Activated CD4-positive, alpha-beta T cell treated with anti-CD3 and anti-CD28 coated beads, Interleukin-2, amount 10 ng/mL, durations not matched to agents 7 days and 5 days (primary cell): ENCODE measurements at places on chromosomes 13 and 19. TPM values are rescaled to one million over a fixed set of nuclear protein-coding genes. Genes with fewer than 3 reads are reported as not detected.

The DPRX gene
- total RNA-seq: not detected

The TSHZ3 gene
- total RNA-seq: 1.7 TPM

The CDX2 gene
- not detected for total RNA-seq

The CLEC17A gene
- total RNA-seq: not detected

The ZIC5 gene
- not detected for total RNA-seq

The ICAM4 gene
- 1.4 TPM for total RNA-seq

The ATP7B gene
- 0.74 TPM for total RNA-seq

The LDLR gene
- total RNA-seq: 93.0 TPM

The DIS3 gene
- 31.8 TPM for total RNA-seq

The DKKL1 gene
- not detected for total RNA-seq

The CEACAM21 gene
- 78.3 TPM for total RNA-seq

The COL4A2 gene
- not detected for total RNA-seq

The ANGPTL8 gene
- not detected for total RNA-seq

The CCL25 gene
- 5.2 TPM for total RNA-seq

The ICAM5 gene
- total RNA-seq: 0.12 TPM

The TIMM50 gene
- 45.7 TPM for total RNA-seq

The ZSCAN5C gene
- total RNA-seq: not detected

The SLC6A16 gene
- total RNA-seq: 4.8 TPM

The ZNF30 gene
- total RNA-seq: 4.8 TPM

The ZNF582 gene
- total RNA-seq: 3.7 TPM

The CD70 gene
- total RNA-seq: 12.6 TPM

The LILRB2 gene
- not detected for total RNA-seq

The PCSK4 gene
- total RNA-seq: 4.4 TPM

The WDR88 gene
- total RNA-seq: not detected

The GRK1 gene
- total RNA-seq: not detected

The KCNN4 gene
- total RNA-seq: 31.9 TPM

The ETV2 gene
- total RNA-seq: 0.84 TPM

The ERICH4 gene
- not detected for total RNA-seq

The NLRP4 gene
- total RNA-seq: not detected

The SLAIN1 gene
- total RNA-seq: 31.5 TPM
